Placental pericyte (primary cell): ENCODE measurements at places on chromosomes 7 and 10. TPM values are rescaled to one million over a fixed set of nuclear protein-coding genes. Genes with fewer than 3 reads are reported as not detected.

NFKB2 gene
- 30.4 and 45.1 TPM in 2 replicates for total RNA-seq

RNLS gene
- total RNA-seq: 10.1 and 12.5 TPM in 2 replicates

TAF5 gene
- 2.6 and 7.7 TPM in 2 replicates for total RNA-seq

CDK14 gene
- 16.2 and 33.9 TPM in 2 replicates for total RNA-seq
